ENCODE measurements at places on chromosomes 1 and 21. TPM values are rescaled to one million over a fixed set of nuclear protein-coding genes. Genes with fewer than 3 reads are reported as not detected.

Gene A3GALT2
- total RNA-seq, result not detected

Gene RIIAD1
- total RNA-seq, result not detected

Gene LAMC1
- 216 TPM for total RNA-seq

Gene DIO1
- not detected for total RNA-seq

Gene SYT14
- 2.6 TPM for total RNA-seq

Gene INSRR
- under 0.01 TPM for total RNA-seq

Gene IRF6
- 3.1 TPM for total RNA-seq

Gene CRNN
- total RNA-seq, result not detected

Gene PDC
- not detected for total RNA-seq

Gene QSOX1
- 164 TPM for total RNA-seq

Gene CCDC27
- not detected for total RNA-seq

Gene ADGRL4
- total RNA-seq, result 3.7 TPM

Gene PRRX1
- 7.0 TPM for total RNA-seq

Gene RIMKLA
- total RNA-seq, result 0.16 TPM

Gene DVL1
- total RNA-seq, result 78.8 TPM

Gene GBP5
- total RNA-seq, result not detected

Gene PLPPR5
- 0.25 TPM for total RNA-seq

Gene KRTAP11-1
- total RNA-seq, result not detected

Gene ADCY10
- total RNA-seq, result not detected

Gene DNALI1
- 11.3 TPM for total RNA-seq

Gene LRP8
- total RNA-seq, result 11.2 TPM

Gene RSPO1
- not detected for total RNA-seq

Gene CACNA1S
- not detected for total RNA-seq

Gene KRTAP7-1
- not detected for total RNA-seq

Gene ATXN7L2
- total RNA-seq, result 4.4 TPM

Gene ASCL5
- 0.49 TPM for total RNA-seq

Gene NCF2
- total RNA-seq, result 7.1 TPM

Gene LMOD1
- 0.16 TPM for total RNA-seq

Gene IFI44L
- total RNA-seq, result 1.4 TPM

Gene SMIM1
- 6.4 TPM for total RNA-seq

Gene HEYL
- total RNA-seq, result 0.38 TPM

Gene SAMSN1
- total RNA-seq, result 0.13 TPM

Gene F5
- total RNA-seq, result not detected

Gene GLMP
- total RNA-seq, result 179 TPM

Gene RAB25
- 0.89 TPM for total RNA-seq

Gene GRIK3
- total RNA-seq, result not detected

Gene C8B
- not detected for total RNA-seq

Gene KCNT2
- total RNA-seq, result 1.1 TPM

Gene UQCRHL
- total RNA-seq, result 0.65 TPM

Gene ZNF593OS
- total RNA-seq, result not detected

Gene RAD54L
- total RNA-seq, result 16.0 TPM

Gene FGGY
- 7.7 TPM for total RNA-seq

Gene CATSPER4
- not detected for total RNA-seq

Gene KRTAP19-3
- total RNA-seq, result not detected

Gene LCE3E
- total RNA-seq, result not detected

Gene FALEC
- total RNA-seq, result 0.49 TPM

Gene OR14K1
- total RNA-seq, result not detected

Gene CD164L2
- 0.13 TPM for total RNA-seq

Gene CDC7
- 9.9 TPM for total RNA-seq

Gene SZT2
- total RNA-seq, result 21.8 TPM

Gene NGF
- 0.25 TPM for total RNA-seq

Gene CR1L
- not detected for total RNA-seq

Gene ATP6V1G3
- not detected for total RNA-seq

Gene CHI3L2
- not detected for total RNA-seq

Gene TRAF5
- total RNA-seq, result 6.5 TPM

Gene SLC45A1
- total RNA-seq, result 0.98 TPM

Gene BRDT
- not detected for total RNA-seq

Gene NEK2
- 1.3 TPM for total RNA-seq

Measured in mesangial cell (primary cell).